ENCODE measurements at places on chromosomes 7 and 10.

DNA sequence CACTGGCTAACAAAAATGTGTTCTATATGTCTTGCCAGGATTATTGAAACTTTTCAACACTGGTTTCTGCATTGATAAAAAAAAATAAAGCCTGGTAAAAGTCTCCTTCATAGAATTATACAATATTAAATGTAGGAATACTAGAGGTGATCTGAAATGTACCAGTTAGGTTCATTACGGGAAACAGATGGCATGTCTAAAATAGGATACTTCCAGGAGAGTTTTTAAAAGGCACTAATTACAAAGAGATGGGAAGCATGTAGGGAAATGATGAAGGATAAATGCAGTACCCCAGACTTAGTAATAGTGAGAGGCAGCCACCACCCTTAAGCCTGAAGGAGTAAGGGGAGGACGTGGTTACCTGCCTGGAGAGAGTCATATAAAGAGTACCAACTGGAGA lies 107.0 kb upstream of the NPSR1 start:
- DNase-seq = no peak
- H3K4me3 ChIP-seq = no peak overlapping the region
- peaks cover 4% of the 10 kb centered on the region for H3K36me3 ChIP-seq
- H3K27ac ChIP-seq = no peak overlapping the region

GRCh38 chr10:30868611-30869010 lies 163.1 kb downstream of the ZNF438 start:
- H3K4me3 ChIP-seq = no peak overlapping the region
- H3K4me1 ChIP-seq = no peaks in the 10 kb centered on the region
- no peak for DNase-seq
- H3K27ac ChIP-seq = no peak overlapping the region

GRCh38 chr7:112144284-112145059 lies 61.7 kb downstream of the DOCK4 start:
- no peak overlapping the region for H3K4me3 ChIP-seq
- H3K27me3 ChIP-seq = no peaks in the 10 kb centered on the region
- H3K4me1 ChIP-seq = no peaks in the 10 kb centered on the region

DNA sequence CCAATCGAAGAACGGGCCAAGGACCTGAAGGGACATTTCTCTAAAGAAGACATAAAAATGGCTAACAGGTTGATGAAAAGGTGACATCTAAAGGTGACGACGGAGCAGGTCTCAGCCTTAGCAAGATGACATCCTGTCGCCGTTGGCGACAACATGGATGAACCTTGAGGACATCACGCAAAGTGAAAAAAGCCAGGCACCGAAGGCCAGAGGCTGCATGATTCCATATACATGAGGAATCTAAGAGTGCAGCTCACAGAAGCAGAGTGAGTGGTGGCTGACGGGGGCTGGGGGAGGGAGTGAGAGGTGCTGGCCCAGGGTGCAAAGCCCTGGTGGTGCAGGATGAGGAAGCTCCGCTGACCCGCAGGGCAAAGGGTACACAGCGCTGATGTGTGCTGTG lies 34.1 kb upstream of the NKX6-2 start:
- DNase-seq = no peak
- no peaks in the 10 kb centered on the region for H3K4me1 ChIP-seq
- no peaks in the 10 kb centered on the region for H3K36me3 ChIP-seq
- H3K27ac ChIP-seq = no peak overlapping the region
- no peaks in the 10 kb centered on the region for H3K27me3 ChIP-seq

GRCh38 chr10:28248092-28248491 lies 54.8 kb downstream of the MPP7 start:
- H3K27me3 ChIP-seq = no peaks in the 10 kb centered on the region
- H3K27ac ChIP-seq = no peak overlapping the region
- H3K4me3 ChIP-seq = no peak overlapping the region
- DNase-seq = no peak

DNA sequence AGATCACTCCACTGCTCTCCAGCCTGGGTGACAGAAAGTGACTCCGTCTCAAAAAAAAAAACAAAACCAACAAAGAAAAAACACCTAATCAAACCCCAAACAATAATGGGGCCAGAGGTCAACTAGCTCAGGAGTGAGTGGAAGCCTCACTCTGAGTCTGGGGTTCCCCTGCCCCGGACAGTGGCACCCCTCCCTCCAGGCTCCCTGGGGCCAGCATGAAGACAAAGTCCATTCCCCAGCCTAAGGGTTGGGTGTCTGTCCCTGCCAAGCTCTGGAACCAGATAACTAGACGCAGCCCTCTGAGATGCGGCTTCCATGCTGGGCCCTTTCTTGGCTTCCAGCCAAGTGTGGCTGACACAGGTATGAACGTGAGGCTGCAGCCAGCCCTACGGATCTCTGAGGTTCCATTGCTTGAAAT lies 1.7 kb upstream of the FUOM start:
- H3K36me3 ChIP-seq = peaks cover 6% of the 10 kb centered on the region
- H3K4me1 ChIP-seq = no peaks in the 10 kb centered on the region

DNA sequence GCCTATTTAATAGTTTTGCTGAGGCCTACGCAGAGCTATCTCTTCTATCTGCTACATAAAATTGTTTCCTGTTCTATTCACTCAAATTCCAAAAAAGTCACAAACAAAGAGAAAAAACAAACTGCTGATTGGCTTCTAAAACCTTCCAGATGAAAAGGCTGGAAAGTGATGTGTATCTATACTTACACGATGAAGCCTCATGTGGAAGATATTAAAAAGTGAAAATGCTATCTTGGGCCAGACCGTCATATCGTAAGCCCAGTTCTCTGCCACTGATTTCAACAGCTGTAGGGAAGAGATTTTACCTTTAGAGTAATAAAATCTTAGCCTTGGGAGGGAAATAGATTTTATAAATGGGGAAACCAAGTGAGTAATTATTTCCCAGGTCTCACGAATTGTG lies 394.8 kb downstream of the KIF20B start:
- H3K36me3 ChIP-seq = no peaks in the 10 kb centered on the region
- H3K4me3 ChIP-seq = no peak overlapping the region
- no peak overlapping the region for H3K27ac ChIP-seq

- peak overlapping the region; percentile 87 for H3K27ac ChIP-seq
- H3K4me3 ChIP-seq = peak overlapping the region; percentile 89
- no peaks in the 10 kb centered on the region for H3K36me3 ChIP-seq
- no peak for DNase-seq
- peaks cover 3% of the 10 kb centered on the region for H3K27me3 ChIP-seq
Observed at GRCh38 chr10:79244068-79244442, 103.2 kb upstream of the PPIF start.

DNA sequence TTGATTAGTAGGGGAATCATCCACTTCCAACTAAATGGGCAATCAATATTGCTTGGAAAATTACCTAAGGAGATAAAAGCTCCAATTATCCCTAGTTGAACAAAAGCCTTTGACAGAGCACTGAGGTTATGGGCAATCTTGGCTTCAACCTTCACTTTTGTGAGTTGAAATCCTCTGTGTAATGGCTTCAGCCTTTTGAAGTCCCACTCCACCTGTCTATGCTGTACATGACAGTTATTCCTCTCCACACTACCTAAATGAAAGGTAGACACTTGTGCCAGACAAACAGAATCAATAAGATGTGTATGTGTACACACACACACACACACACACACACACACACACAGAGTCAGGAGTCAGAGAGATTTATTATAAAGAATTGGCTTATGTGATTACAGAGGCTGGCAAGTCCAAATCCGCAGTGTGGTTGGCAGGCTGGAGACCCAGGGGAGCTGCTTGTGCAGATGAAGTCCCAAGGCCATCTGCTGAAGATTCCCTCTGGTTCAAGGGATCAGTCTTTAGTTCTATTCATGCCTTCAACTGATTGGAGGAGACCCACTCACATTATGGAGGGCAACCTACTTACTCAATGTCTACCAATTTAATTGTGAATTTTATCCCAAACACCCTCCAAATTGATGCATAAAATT lies 164.8 kb upstream of the CDC14C start:
- no peak overlapping the region for H3K27ac ChIP-seq
- no peak for DNase-seq
- H3K4me1 ChIP-seq = no peaks in the 10 kb centered on the region
- H3K27me3 ChIP-seq = no peaks in the 10 kb centered on the region
- no peaks in the 10 kb centered on the region for H3K36me3 ChIP-seq

GRCh38 chr10:57023626-57024025 lies 662.6 kb upstream of the ZWINT start:
- no peak for DNase-seq
- H3K27me3 ChIP-seq = no peaks in the 10 kb centered on the region
- H3K4me3 ChIP-seq = no peak overlapping the region
- no peaks in the 10 kb centered on the region for H3K4me1 ChIP-seq
- no peak overlapping the region for H3K27ac ChIP-seq
- H3K36me3 ChIP-seq = no peaks in the 10 kb centered on the region

DNA sequence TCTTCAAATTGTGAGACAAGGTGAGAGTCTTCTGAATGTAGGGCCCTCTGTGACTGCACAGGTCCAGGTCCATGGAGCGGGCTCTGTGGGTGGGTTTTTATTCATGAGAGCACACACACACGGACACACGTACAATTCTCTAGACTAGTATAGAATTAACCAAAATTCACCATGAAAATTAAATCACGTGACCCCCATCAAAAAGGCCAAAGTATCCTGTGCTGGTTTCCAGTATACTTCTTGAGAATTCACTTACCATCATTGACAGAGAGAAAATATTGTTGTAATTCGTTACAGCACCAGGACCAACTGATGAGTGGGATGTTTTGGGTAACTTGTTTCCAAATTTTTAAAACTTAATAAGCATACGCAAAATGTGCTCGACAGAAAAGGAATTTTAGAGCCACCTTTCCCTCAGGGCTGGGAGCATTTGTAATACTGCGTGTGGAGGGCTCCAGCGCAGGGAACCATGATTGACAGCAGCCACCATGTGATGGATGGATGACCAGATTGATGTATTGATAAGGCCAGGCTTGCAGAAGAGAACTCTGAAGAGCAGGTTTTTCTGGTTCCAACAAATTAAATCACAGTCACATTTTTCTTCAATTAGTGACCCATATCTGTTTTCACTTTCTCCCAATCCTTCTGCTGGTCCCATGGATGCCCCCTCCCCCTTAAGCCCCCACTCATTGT lies 14.9 kb upstream of the DNTT start:
- DNase-seq = no peak
- H3K36me3 ChIP-seq = no peaks in the 10 kb centered on the region

DNA sequence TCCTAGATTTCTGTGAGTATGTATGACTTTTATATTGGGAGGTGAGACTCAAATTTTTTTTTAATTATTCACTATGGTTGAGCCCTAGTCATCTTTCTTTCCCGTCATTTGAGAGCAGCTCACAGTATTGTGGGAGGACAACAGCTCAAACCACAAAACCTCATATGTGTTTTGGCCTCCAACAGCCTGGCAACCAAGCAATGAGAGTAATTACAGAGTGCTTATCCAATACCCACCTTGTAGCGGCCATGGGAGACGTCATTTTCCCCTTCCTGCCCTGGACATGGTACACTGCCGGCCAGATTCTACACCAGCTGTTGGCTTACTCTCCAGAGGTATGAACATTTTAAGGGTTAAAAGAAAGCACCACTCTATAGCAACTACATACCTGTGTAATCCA lies 49.1 kb downstream of the DOCK4 start:
- peaks cover 2% of the 10 kb centered on the region for H3K27me3 ChIP-seq
- no peak overlapping the region for H3K27ac ChIP-seq
- H3K36me3 ChIP-seq = no peaks in the 10 kb centered on the region
- no peak overlapping the region for H3K4me3 ChIP-seq
- no peak for DNase-seq

- no peak for DNase-seq
- no peak overlapping the region for H3K27ac ChIP-seq
- H3K36me3 ChIP-seq = no peaks in the 10 kb centered on the region
Observed at GRCh38 chr7:158836692-158837091, 7.4 kb upstream of the ESYT2 start.

DNA sequence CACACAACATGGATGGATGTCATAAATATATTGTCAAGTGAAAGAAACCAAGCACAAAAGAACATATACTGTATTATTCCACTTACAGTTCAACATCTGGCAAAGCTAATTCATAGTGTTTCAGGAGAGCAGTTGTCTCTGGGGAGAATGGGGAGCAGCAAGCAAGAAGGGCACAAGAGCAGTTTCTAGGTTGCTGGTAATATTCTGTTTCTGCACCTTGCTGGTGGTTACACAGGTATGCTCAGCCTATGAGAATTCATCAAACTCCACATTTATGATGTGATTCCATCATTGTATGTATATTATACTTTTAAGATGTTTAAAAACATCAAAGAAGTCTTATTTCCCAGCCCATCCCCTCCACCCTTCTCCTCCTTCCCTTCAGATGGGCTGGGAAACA lies 18.1 kb upstream of the PALS2 start:
- no peak overlapping the region for H3K27ac ChIP-seq
- DNase-seq = no peak
- no peaks in the 10 kb centered on the region for H3K4me1 ChIP-seq

DNA sequence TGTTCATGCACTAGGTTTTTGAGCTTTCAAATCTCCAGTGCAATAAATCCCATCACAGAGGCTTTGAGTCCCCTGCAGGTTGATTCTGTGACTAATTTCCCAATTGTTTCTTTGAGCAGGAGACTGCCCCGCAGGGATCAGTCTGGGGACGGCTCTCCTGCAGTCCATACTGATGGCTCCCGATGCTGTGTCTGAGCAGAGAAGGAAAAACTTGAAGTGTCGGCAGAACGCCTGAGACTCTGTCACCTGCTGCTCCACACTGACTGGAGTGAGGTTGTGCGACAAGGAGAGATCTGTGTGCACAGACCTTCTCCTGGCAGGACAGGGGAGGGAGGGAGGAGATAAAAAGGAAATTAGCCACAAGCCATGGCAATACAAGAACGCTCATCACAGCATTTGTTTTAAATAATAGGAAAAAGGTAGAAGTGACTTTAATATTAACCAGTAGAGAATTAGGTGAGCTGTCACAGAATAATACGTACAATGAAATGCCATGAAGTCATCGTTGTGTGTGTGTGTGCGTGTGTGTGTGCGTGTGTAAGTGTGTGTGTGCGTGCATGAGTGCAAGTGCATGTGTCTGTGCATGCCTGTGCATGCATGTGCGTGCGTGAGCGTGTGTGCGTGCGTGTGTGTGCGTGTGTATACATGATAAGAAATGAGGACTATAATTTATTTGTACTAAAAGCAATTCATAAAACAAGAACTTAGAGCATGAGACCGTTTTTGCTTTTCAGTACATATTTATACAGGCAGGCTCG lies 38.2 kb downstream of the HTR5A start:
- H3K4me1 ChIP-seq = no peaks in the 10 kb centered on the region
- H3K36me3 ChIP-seq = no peaks in the 10 kb centered on the region
- peaks cover 7% of the 10 kb centered on the region for H3K27me3 ChIP-seq

All from immature natural killer cell (primary cell).